Vein endothelial cell (primary cell): ENCODE measurements at places on chromosomes 2 and 18. TPM values are rescaled to one million over a fixed set of nuclear protein-coding genes. Genes with fewer than 3 reads are reported as not detected.

Gene CCDC74B
- 0.65 and 2.9 TPM in 2 replicates for total RNA-seq

Gene KCNF1
- total RNA-seq, result 1.3 and 2.3 TPM in 2 replicates

Gene MYO7B
- total RNA-seq, result under 0.01 and 0.10 TPM in 2 replicates

Gene ANKRD62
- total RNA-seq, result not detected in 2 replicates

Gene VWC2L
- total RNA-seq, result not detected in 2 replicates

Gene GPR155
- total RNA-seq, result 0.98 and 1.4 TPM in 2 replicates

Gene ACVR1
- 19.3 and 21.2 TPM in 2 replicates for total RNA-seq

Gene ASAP2
- total RNA-seq, result 68.0 and 72.8 TPM in 2 replicates

Gene NLRC4
- total RNA-seq, result not detected in 2 replicates

Gene NDUFB3
- 42.5 and 50.3 TPM in 2 replicates for total RNA-seq

Gene NCKAP5
- 0.96 and 2.0 TPM in 2 replicates for total RNA-seq

Gene DCC
- not detected in 2 replicates for total RNA-seq

Gene PROKR1
- total RNA-seq, result under 0.01 TPM in 1 of 2 replicates, not detected in the other

Gene UGT1A3
- total RNA-seq, result not detected in 2 replicates

Gene DIS3L2
- total RNA-seq, result 31.0 and 32.0 TPM in 2 replicates

Gene SKA1
- total RNA-seq, result 6.9 and 20.1 TPM in 2 replicates

Gene CEP68
- total RNA-seq, result 31.0 and 32.0 TPM in 2 replicates

Gene PIEZO2
- 103 and 134 TPM in 2 replicates for total RNA-seq

Gene RTKN
- total RNA-seq, result 10.8 and 17.0 TPM in 2 replicates

Gene SLC23A3
- total RNA-seq, result 2.3 and 2.6 TPM in 2 replicates

Gene UGT1A6
- total RNA-seq, result not detected in 2 replicates

Gene TTN
- 2.6 and 3.3 TPM in 2 replicates for total RNA-seq

Gene CRYBA2
- total RNA-seq, result not detected in 2 replicates

Gene FAM110C
- total RNA-seq, result under 0.01 TPM in 2 replicates

Gene ALPG
- total RNA-seq, result not detected in 2 replicates

Gene NAT8
- total RNA-seq, result not detected in 2 replicates

Gene DLX1
- 0.29 TPM in 1 of 2 replicates, not detected in the other for total RNA-seq

Gene ZNF521
- 223 and 324 TPM in 2 replicates for total RNA-seq

Gene FBXO41
- 0.33 and 0.96 TPM in 2 replicates for total RNA-seq

Gene UGT1A4
- total RNA-seq, result not detected in 2 replicates

Gene SNRPD1
- total RNA-seq, result 7.8 and 15.9 TPM in 2 replicates

Gene DCAF17
- 16.7 and 18.1 TPM in 2 replicates for total RNA-seq

Gene EVX2
- not detected in 2 replicates for total RNA-seq

Gene MTX2
- total RNA-seq, result 25.5 and 26.3 TPM in 2 replicates

Gene G6PC2
- total RNA-seq, result not detected in 2 replicates

Gene SLC9A4
- under 0.01 TPM in 2 replicates for total RNA-seq

Gene TUBA4B
- total RNA-seq, result not detected in 2 replicates

Gene CIB4
- total RNA-seq, result not detected in 2 replicates

Gene ADAM23
- 4.5 and 4.9 TPM in 2 replicates for total RNA-seq

Gene CFAP65
- not detected in 2 replicates for total RNA-seq

Gene REG1A
- not detected in 2 replicates for total RNA-seq

Gene ASB18
- not detected in 2 replicates for total RNA-seq

Gene CNDP1
- not detected in 2 replicates for total RNA-seq

Gene EEF1B2
- total RNA-seq, result 517 and 547 TPM in 2 replicates

Gene ADD2
- total RNA-seq, result 1.2 and 1.3 TPM in 2 replicates

Gene ALPI
- total RNA-seq, result not detected in 2 replicates

Gene PELI1
- total RNA-seq, result 46.1 and 48.0 TPM in 2 replicates

Gene METAP1D
- 2.9 and 5.0 TPM in 2 replicates for total RNA-seq

Gene INPP1
- total RNA-seq, result 21.2 and 24.9 TPM in 2 replicates

Gene CTNNA2
- total RNA-seq, result not detected in 2 replicates

Gene HSPE1
- total RNA-seq, result 61.1 and 82.3 TPM in 2 replicates

Gene SOX11
- not detected in 2 replicates for total RNA-seq

Gene FBXO36
- total RNA-seq, result 2.4 and 2.6 TPM in 2 replicates

Gene WDFY1
- 112 and 127 TPM in 2 replicates for total RNA-seq

Gene SLC5A6
- total RNA-seq, result 29.7 and 41.7 TPM in 2 replicates
